ENCODE measurements at places on chromosomes 13 and 19.
A peak's percentile ranks its signal among the peaks of the same experiment; 100 is the strongest.

GRCh38 chr13:43815204-43815603 lies 28.4 kb upstream of the ENOX1 start:
- no peak for DNase-seq

DNA sequence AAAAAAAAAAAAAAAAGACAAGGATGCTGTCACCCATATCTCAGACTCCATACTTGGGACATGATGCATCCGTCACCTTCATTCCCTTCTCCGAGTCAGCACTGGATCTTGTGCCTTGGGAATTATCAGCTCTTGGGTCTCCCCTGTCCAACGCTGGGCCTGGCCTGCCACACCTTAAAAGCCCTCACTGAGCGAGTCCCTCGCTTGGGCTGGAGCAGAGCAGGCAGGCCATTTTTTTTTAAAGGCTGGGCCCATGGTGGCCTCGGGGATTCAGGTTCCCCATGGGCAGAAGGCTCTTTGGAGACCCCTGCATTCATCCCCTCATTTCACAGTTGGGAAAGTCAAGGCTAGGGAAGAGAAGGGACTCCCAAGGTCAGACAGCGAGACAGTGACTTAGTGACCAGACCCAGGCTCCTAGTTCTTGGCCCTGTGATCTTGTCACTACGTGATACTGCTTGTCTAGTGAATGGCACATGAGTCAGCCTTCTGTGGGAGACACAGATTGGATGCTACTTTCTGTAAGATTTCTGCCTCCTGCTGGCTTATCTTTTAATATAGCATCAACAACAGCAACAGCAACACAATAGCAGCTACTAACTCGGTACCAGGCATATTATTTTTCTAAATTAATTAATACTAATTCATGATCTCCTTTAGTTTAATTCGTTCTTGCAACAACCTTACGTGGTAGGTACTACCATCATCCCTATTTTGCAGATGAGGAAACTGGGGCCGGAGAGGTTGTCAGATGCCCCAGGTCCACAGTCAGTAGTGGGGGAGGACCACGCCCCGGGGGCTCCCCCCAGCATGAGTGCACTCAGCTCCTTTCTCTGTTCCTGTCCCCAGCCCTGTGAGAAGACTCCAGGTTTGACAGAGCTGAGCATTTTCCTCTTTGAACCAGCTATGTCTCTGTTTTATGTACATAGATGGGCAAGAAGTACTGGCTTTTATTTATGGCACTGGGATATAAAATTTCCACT lies 27.4 kb upstream of the ZNF536 start:
- DNase-seq, result no peak

DNA sequence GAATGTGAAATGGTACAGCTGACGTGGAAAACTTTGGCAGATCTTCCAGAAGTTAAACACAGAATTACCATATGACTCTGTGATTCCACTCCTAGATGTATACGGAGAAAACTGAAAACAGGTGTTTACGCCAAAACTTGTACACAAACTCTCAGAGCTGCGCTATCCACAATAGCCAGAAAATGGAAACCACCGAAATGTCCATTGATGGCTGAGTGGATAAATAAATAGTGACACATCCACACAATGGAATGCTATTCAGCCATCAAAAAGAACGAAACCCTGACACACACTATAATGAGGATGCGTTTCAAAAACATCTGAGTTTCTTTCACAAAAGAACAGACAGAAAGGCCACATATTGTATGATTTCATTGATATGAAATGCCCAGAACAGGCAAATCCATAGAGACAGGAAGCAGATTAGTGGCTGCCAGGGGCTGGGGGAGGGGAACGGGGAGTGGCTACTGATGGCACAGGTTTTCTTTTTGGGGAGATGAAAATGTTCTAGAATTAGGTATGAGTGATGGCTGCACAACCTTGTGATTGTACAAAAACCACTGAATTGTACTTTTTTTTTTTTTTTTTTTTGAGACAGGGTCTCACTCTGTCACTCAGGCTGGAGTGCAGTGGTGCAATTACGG lies 33.0 kb downstream of the IL12RB1 start:
- no peak for DNase-seq

GRCh38 chr19:17022738-17023137 lies 3.9 kb downstream of the CPAMD8 start:
- DNase-seq, result no peak

- DNase-seq, result no peak
These were observed 208.5 kb upstream of the ZNF536 start for GRCh38 chr19:30163663-30164062.

- no peak for DNase-seq
These were observed 17.3 kb downstream of the NUFIP1 start for GRCh38 chr13:44971656-44972595.

- no peak for DNase-seq
These were observed 9.8 kb downstream of the ZSWIM4 start for GRCh38 chr19:13804830-13805683.

GRCh38 chr19:9782338-9782737 lies 13.8 kb upstream of the ZNF846 start:
- DNase-seq, result no peak

DNA sequence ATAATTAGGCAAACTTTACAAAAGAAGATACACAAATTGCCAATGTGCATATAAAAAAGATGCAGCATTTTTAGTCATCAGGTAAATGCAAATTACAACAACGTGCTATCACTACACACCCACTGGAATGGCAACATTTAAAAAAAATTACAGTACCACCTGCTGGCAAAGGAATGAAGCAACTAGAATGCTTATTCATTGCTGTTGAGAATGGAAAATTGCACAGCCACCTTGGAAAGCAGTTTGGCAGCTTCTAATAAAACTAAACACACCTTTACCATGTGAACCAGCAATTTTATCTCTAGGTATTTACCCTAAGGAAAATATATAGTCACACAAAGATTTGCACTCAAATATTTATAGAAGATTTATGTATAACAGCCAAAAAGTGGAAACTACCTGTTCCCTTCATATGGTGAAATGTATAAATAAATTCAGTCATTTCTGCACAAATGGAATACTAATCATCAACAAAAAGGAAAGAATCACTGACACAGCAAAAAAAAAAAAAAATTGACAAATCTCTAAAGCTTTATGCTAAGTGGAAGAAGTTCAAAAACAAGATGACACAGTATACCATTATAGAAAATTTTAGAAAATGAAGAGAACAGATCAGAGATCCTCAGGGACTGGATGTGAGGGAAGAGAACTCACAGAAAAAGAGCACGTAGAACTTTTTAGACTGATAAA lies 30.3 kb downstream of the OXGR1 start:
- no peak for DNase-seq

- no peak for DNase-seq
These were observed 56.8 kb upstream of the KLF5 start for GRCh38 chr13:73001971-73002370.

GRCh38 chr13:27770809-27771208 lies 21.5 kb upstream of the GSX1 start:
- DNase-seq, result no peak

DNA sequence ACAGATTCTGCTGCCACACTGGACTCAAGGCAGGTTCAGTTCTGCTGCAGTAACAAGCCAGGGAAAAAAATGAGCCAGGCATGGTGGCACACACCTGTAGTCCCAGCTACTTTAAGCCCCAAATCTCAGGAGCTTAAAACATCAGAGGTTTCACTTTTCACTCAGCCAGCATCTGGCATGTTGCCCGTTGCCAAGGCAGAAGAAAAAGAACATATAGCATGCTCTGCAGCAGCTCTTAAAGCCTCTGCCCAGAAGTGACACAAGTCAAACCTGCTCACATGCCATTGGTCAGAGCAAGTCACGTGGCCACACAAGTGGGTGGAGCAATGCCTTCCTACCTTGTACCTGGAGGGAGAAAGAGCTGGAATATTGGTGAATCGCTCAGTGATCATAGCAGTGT lies 14.7 kb upstream of the ADGRE5 start:
- peak; percentile 92 for DNase-seq

GRCh38 chr19:32407004-32407992 lies 1.7 kb downstream of the DPY19L3 start:
- no peak for DNase-seq

- DNase-seq, result peak; percentile 81
These were observed 11.1 kb downstream of the CIC start for GRCh38 chr19:42279902-42280814.

- no peak for DNase-seq
These were observed 143.2 kb upstream of the ZNF536 start for GRCh38 chr19:30228835-30229524.

GRCh38 chr13:41639955-41640780 lies 182.8 kb downstream of the RGCC start:
- DNase-seq, result no peak

DNA sequence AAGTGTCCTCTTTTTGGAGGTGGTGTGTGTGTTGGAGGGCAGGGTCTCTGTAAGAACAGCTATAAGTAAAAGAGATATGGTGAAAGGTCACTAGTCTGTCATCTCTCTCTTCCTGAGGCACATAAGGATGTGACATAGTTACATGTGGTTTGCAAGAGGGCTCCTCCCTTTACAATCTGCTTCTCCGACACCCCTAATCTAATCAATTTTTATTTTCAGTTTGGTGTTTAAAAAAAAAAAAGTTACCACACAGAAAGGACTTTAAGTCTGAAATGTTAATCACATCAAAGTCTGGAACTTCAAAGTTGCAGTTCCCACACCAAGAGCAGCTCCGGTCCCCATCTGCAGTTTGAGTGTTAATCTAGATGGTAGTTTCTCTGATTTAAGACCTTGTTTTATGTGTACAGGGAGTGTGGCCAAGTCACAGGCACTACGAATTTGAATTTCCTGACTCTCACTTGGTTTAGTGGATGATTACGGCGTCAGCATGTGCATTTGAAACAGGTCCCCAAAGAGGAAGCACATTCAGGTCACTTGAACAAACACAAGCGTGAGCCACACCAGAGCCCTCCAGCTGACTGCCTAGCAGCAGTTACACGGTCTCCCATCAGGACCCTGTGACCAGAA lies 53.1 kb downstream of the FOXO1 start:
- peak; percentile 51 for DNase-seq

DNA sequence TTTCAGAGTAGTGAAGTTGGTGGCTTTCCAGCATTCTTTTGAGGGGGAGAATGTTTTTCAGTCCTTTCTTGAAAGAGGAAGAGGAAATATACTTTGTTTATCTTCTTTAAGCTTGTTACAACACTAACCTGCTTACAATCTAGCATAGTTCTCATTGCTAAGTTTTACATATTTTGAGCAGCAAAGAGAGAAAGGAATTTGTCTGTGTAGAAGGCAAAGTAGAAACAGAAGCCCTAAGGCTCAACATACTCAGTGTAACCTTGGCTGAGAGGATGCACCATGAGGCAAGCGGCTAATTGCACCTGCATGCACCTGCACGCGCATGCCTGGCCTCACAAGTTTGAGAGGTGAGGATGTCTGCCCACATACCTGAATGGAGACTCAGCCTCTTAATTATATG lies 2.2 kb downstream of the FRY start:
- DNase-seq, result no peak

DNA sequence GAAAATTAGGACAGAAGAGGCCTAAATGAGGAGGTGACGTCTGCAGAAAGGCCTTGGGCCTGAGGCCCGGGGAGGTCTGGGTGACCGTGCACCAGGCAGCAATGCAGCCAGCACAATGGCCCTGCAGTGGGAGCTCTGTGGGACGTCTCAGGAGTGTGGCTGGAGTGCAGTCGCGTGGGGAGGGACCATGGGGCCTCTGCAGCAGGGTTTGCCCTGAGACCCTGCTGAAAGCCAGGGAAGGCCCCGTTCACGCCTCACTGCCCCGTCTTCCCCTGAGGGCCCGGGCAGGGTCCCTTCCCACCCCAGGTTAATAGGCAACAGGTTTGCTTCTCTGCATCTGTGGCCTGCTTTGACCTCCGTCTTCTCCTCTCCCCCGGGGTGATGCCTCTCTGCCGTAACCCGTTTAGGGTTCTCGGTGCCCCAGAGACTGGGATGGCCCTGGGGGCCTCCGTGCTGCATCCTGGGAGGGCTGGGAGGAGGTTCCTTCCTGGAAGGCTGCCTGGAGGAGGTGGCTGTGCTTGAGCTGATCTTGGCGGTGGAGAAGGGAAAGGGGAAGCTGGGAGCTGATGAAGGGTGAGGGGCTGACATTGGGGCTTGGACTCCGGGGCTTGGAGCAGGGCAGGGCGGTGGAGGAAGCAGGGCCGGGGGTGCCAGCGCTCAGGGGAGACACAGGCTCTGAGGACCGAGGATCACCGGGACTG lies 9.7 kb downstream of the PALM start:
- DNase-seq, result no peak

DNA sequence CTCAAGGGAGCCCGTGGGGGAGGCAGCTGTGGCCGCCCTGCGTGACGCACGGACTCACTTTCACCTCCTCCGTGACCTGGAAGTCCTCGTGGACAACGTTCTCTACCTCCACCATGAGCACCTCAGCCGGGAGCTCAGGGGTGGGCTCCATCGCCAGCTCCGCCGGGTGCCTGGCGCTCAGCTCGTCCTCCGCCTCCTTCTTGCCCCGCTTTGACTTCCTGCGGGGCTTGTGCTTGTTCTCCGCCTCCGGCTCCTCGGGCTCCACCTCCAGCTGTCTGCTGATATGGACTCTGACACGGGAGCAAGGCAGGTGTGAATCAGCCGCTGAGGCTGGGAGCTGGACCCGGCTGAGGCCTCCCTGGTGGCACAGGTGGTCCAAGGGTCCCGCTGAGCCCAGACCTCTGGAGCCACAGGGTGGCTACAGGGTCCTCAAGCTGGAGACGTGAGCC lies 8.2 kb downstream of the LONP1 start:
- DNase-seq, result no peak

GRCh38 chr13:34358811-34359513 lies 541.0 kb downstream of the RFC3 start:
- DNase-seq, result no peak

- DNase-seq, result no peak
These were observed 758 bp upstream of the ZNF888 start for GRCh38 chr19:52923778-52924593.

- DNase-seq, result no peak
These were observed 63.2 kb downstream of the SHISA2 start for GRCh38 chr13:25988661-25989060.
